Activated CD8-positive, alpha-beta T cell treated with anti-CD3 and anti-CD28 coated beads, Interleukin-2, amount 10 ng/mL, durations not matched to agents 7 days and 5 days (primary cell): ENCODE measurements at places on chromosomes 16 and 17. TPM values are rescaled to one million over a fixed set of nuclear protein-coding genes. Genes with fewer than 3 reads are reported as not detected.

KRT33B gene
- not detected for total RNA-seq

KCNJ12 gene
- not detected for total RNA-seq

CD300H gene
- total RNA-seq = not detected

PTGES3L gene
- 0.37 TPM for total RNA-seq

MYH3 gene
- 3.2 TPM for total RNA-seq

HOXB1 gene
- total RNA-seq = not detected

MEIOB gene
- not detected for total RNA-seq

POLR3K gene
- 47.7 TPM for total RNA-seq

ABCC11 gene
- total RNA-seq = not detected

FOXC2 gene
- total RNA-seq = not detected

XYLT1 gene
- 60.4 TPM for total RNA-seq

HOXB2 gene
- 15.7 TPM for total RNA-seq

CHAD gene
- not detected for total RNA-seq

C17orf113 gene
- 0.24 TPM for total RNA-seq

RHBDF1 gene
- not detected for total RNA-seq

YPEL2 gene
- 10.0 TPM for total RNA-seq

CACNG5 gene
- total RNA-seq = not detected

DNASE1L2 gene
- 3.3 TPM for total RNA-seq

SERPINF2 gene
- total RNA-seq = 0.16 TPM

ENPP7 gene
- total RNA-seq = not detected

CD300LB gene
- not detected for total RNA-seq

ZNF423 gene
- not detected for total RNA-seq

TRIM16 gene
- total RNA-seq = 11.9 TPM

KRTAP9-2 gene
- total RNA-seq = not detected

MED31 gene
- total RNA-seq = 16.9 TPM

CCDC200 gene
- total RNA-seq = not detected

GCGR gene
- not detected for total RNA-seq

ESRP2 gene
- 0.18 TPM for total RNA-seq

SMCR8 gene
- 23.7 TPM for total RNA-seq

TNFRSF17 gene
- not detected for total RNA-seq
